ENCODE measurements at places on chromosomes 5 and 9. TPM values are rescaled to one million over a fixed set of nuclear protein-coding genes. Genes with fewer than 3 reads are reported as not detected.

The PCDHB10 gene
- total RNA-seq: 0.84 TPM

The PTPN3 gene
- total RNA-seq: 46.7 TPM

The OLFML2A gene
- 27.3 TPM for total RNA-seq

The CDKN2B-AS1 gene
- not detected for total RNA-seq

The IFNA8 gene
- not detected for total RNA-seq

The RORB gene
- 5.6 TPM for total RNA-seq

The ZNF608 gene
- 9.3 TPM for total RNA-seq

The IL3 gene
- total RNA-seq: not detected

The CYSRT1 gene
- total RNA-seq: not detected

The CLTB gene
- 217 TPM for total RNA-seq

The SLC1A1 gene
- total RNA-seq: 3.2 TPM

The FAM81B gene
- 6.4 TPM for total RNA-seq

The TICAM2 gene
- 3.3 TPM for total RNA-seq

The SURF6 gene
- 13.4 TPM for total RNA-seq

The SRD5A1 gene
- total RNA-seq: 3.2 TPM

The SLC4A9 gene
- total RNA-seq: not detected

The ACTBL2 gene
- total RNA-seq: not detected

The TLR4 gene
- total RNA-seq: 16.8 TPM

The ACOT12 gene
- total RNA-seq: not detected

The SPATA24 gene
- total RNA-seq: 17.2 TPM

The OR2V1 gene
- not detected for total RNA-seq

The NDUFB6 gene
- total RNA-seq: 192 TPM

The TAF11L5 gene
- not detected for total RNA-seq

The SLC6A3 gene
- total RNA-seq: not detected

The INSL6 gene
- total RNA-seq: not detected

The CAMSAP1 gene
- total RNA-seq: 17.6 TPM

The KCNIP1 gene
- not detected for total RNA-seq

The OR1Q1 gene
- not detected for total RNA-seq

The STPG3 gene
- 1.4 TPM for total RNA-seq

The TCF7 gene
- 2.8 TPM for total RNA-seq

The RNF180 gene
- total RNA-seq: 11.0 TPM

The INSL4 gene
- not detected for total RNA-seq

The FOXD4 gene
- total RNA-seq: not detected

The FBP2 gene
- 0.54 TPM for total RNA-seq

The FAM151B gene
- total RNA-seq: 1.6 TPM

The FAM169A gene
- 3.0 TPM for total RNA-seq

The PAM gene
- 959 TPM for total RNA-seq

The MLANA gene
- total RNA-seq: not detected

The HEXB gene
- 95.7 TPM for total RNA-seq

The FAXDC2 gene
- total RNA-seq: 27.6 TPM

The THBS4 gene
- 32.9 TPM for total RNA-seq

The PAX5 gene
- not detected for total RNA-seq

The PCDHA9 gene
- total RNA-seq: not detected

The EXOC3 gene
- 47.3 TPM for total RNA-seq

The TMEM161B gene
- 8.2 TPM for total RNA-seq

The FST gene
- total RNA-seq: 10.6 TPM

The SETD9 gene
- 15.9 TPM for total RNA-seq

Measured in Right ventricle myocardium inferior (tissue), 1 donor.